Panc1 (cell line): ENCODE measurements at places on chromosomes 1 and 21. TPM values are rescaled to one million over a fixed set of nuclear protein-coding genes. Genes with fewer than 3 reads are reported as not detected.

DNA sequence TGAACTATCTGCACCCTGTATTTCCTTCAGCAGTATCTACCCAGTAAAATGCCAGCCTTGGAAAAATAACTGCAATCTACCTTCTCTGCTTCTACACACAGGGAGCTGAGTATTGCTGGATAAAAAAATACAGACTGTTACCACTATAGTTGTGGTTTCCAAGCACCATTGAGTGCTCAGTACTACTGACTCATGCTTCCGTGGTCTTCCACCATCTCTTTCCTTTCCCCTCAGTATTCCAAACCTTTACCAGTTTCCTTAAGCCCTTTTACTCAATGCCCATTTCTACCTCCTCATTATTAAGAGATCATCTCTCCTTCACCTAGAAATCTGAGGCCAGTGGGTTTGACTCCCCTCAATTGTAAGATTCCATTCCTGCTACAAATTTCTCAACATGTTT is 23.8 kb downstream of the GLMN start:
- no peak for DNase-seq
- no peak overlapping the region for H3K4me3 ChIP-seq
- no peaks in the 10 kb centered on the region for H3K4me1 ChIP-seq
- H3K27me3 ChIP-seq, result no peaks in the 10 kb centered on the region

GRCh38 chr1:94542088-94542870 is 720 bp upstream of the F3 start:
- no peak for DNase-seq
- peak overlapping the region; percentile 34; the same call in 1 of the 2 replicates for H3K27ac ChIP-seq
- peaks cover 4% of the 10 kb centered on the region; the same call in 1 of the 2 replicates for H3K4me1 ChIP-seq
- H3K27me3 ChIP-seq, result peaks cover 5% of the 10 kb centered on the region; the same call in 1 of the 2 replicates
- peak overlapping the region; percentile 61 for H3K4me3 ChIP-seq

DNA sequence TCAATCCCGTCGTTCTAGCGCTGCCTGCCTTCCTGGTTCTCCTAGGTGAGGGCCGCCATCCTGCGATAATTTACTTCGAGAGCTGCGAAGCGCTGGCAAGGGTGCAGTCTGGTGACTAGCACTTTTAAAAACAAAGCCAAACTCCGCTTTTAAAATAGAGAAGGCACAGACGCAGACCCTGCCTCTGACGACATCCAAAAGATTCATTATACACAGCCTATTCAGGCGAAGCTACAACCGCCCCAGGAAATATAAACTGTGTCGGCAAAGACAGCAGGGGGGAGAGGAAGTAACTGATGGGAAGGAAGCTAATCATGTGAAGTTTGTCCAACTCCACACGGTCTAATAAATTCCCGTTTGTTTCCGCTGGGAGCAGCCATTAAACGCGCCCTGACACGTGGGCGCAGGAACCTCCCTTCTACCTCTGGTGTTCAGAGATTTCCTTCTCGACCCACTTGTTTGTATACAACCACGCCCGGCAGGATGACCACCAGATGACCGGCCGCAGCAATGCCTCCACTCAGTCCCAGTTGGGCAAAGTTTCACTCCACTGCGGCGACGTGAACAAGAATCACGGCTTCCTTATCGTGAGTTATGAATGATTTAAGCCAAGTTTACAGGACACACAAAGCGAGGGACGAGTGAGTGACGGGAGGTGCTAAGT is 1.3 kb downstream of the GNG12 start:
- no peak for DNase-seq
- H3K27me3 ChIP-seq, result no peaks in the 10 kb centered on the region
- H3K27ac ChIP-seq, result peak overlapping the region; percentile 92

DNA sequence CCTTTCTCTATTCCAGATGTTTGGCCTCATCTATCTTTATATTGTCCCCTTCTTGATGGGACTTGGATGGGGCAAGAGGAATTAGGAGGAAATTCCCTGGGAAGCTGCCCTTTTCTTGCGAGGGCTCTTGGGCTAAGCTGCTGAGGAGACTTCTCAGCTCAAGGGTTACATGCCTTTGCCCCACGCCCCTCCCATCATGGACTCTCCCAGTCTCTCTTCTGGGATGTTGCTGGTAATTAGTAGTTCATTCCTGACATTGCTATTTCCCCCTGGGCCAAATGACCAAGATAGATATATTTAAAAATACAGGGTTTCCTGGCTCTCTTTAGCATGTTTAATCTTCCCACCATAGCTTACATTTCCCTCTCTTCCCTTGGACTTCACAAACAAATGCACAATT is 90.6 kb upstream of the RALGPS2 start:
- no peak for DNase-seq
- no peaks in the 10 kb centered on the region for H3K36me3 ChIP-seq
- H3K4me1 ChIP-seq, result no peaks in the 10 kb centered on the region
- no peak overlapping the region for H3K27ac ChIP-seq
- no peak overlapping the region for H3K4me3 ChIP-seq

KRTAP13-3 gene
- not detected for total RNA-seq

DNA sequence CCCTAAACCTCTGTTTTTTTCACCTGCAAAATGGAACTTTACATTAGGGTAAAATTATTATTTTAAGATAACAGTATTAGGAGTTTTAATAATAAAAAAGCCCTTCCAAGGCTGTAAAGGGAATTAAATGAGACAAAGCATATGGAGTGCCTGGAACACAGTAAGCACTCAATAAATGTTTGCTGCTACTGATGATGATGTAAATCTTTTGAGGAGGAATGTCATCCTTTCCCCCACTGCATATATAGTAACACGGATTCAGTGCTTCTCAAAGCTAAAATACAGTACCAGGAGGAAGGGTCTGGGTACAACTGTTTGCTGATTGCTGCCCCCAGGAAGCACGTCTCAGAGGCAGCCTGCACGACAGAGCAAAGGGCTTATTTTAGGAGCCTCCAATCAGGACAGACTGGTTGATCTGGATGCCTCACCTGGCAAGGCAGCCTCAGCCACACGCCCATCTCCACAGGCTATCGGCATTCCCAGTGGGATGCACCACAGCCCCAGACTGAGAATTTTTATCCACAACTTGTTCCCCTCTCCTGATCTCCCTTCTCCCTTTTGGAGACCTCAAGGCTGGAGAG is 64.4 kb downstream of the GADD45A start:
- H3K36me3 ChIP-seq, result no peaks in the 10 kb centered on the region
- peaks cover 52% of the 10 kb centered on the region for H3K4me1 ChIP-seq
- no peaks in the 10 kb centered on the region for H3K27me3 ChIP-seq
- H3K4me3 ChIP-seq, result no peak overlapping the region
- DNase-seq, result no peak
- peak overlapping the region; percentile 88 for H3K27ac ChIP-seq

GRCh38 chr1:158199849-158200248 is 19.2 kb downstream of the CD1D start:
- no peak for DNase-seq
- no peak overlapping the region for H3K27ac ChIP-seq
- no peaks in the 10 kb centered on the region; the same call in 1 of the 2 replicates for H3K27me3 ChIP-seq
- H3K4me3 ChIP-seq, result no peak overlapping the region
- H3K36me3 ChIP-seq, result no peaks in the 10 kb centered on the region; the same call in 1 of the 2 replicates

DNA sequence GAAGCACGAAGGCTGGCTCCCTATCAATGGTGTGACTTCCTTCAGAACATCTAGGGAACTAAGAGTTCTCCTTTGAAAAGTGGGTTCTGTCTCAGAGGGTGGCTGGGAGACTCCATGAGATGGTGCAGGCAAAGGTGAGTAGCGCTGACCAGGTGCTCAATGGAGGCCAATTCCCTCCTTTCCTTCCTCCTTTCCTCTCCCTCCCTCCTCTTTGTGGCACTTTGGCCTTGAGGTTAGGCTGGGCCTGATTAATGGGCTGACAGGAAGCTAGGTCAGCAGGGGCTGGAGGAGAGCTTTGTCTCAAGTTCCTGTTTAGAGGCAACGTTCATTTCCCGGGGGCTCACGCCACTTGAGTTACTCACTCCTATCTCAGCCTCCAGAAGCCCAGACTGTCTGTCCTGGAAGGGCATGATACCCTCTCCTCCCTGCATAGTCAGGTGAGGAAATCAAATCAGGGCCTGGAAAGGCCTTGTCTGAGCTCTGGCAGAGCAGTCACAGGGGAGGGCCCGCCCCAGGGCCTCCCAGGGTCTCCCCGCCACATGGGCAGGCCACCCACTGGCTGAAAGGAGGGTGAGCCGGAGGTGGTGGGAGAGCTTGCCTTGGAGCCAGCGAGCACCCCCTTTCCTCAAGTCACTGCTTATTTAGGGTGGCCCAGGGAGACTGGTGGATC is 58.4 kb upstream of the SSBP3 start:
- H3K36me3 ChIP-seq, result no peaks in the 10 kb centered on the region
- no peak overlapping the region for H3K4me3 ChIP-seq
- no peaks in the 10 kb centered on the region for H3K27me3 ChIP-seq
- peaks cover 3% of the 10 kb centered on the region; the same call in 1 of the 2 replicates for H3K4me1 ChIP-seq
- no peak overlapping the region for H3K27ac ChIP-seq
- DNase-seq, result no peak

GREM2 gene
- total RNA-seq, result not detected

NSL1 gene
- 21.8 TPM for total RNA-seq

GRCh38 chr1:232428786-232429530 is 201.0 kb downstream of the SIPA1L2 start:
- no peak overlapping the region for H3K4me3 ChIP-seq
- DNase-seq, result no peak
- H3K27me3 ChIP-seq, result no peaks in the 10 kb centered on the region
- H3K4me1 ChIP-seq, result no peaks in the 10 kb centered on the region
- H3K27ac ChIP-seq, result no peak overlapping the region
